ENCODE measurements at places on chromosomes 4 and X.

GRCh38 chr4:108030332-108030731, 40.6 kb downstream of the HADH start:
- no peak for DNase-seq

GRCh38 chr4:3640587-3640962, 108.4 kb upstream of the LRPAP1 start:
- DNase-seq: no peak

DNA sequence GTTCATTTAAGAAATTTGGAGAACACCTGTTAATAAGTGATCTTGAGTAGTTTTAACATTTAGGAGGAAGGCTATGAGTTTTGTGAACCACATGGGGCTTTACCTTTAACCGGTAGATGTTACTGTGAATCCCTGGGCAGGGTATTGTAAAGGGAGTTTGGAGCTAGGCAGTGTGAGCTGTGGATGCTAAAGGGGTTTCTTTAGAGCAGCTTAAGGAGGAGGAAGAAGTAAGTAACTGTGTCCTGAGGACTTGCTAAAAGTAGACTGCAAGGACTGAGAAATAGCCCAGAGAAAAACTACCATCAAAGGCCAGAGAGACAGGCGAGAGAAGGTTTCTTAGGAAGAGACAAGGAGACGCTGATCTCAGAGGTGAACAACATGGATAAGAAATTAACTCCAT, 5.6 kb downstream of the RHOH start:
- DNase-seq: no peak

GRCh38 chr4:81698538-81699296, 227.0 kb upstream of the RASGEF1B start:
- no peak for DNase-seq

- DNase-seq: no peak
Observed at GRCh38 chrX:52346174-52347165, 22.4 kb upstream of the XAGE2 start.

- DNase-seq: no peak
Observed at GRCh38 chr4:78179196-78179595, 122.1 kb downstream of the FRAS1 start.

DNA sequence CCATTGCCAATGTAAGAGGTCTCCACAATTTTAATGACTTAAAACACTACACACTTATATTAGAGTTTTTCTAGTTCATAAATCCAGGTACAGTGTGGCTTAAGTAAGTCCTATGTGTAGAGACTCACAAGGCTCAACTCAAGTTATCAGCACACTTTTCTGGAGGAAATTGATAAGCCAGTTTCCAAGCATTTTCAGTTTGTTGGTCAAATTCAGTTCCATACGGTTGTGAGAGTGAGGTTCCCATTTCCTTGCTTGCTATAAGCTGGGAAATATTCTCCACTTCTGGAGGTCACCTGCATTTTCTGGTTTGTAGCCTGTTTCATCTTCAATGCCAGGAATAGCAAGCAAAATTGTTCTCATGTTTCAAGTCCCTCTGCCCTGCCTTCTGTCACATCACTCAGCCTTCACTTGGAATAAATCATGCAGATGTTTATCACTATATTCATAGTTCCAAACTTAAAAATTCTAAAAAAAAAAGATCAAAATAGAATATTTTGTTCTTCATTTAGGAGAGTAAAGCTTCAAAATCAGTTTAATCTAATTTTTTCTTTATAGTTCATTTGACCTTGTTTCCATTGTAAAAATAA, 1137.5 kb upstream of the INTU start:
- no peak for DNase-seq

DNA sequence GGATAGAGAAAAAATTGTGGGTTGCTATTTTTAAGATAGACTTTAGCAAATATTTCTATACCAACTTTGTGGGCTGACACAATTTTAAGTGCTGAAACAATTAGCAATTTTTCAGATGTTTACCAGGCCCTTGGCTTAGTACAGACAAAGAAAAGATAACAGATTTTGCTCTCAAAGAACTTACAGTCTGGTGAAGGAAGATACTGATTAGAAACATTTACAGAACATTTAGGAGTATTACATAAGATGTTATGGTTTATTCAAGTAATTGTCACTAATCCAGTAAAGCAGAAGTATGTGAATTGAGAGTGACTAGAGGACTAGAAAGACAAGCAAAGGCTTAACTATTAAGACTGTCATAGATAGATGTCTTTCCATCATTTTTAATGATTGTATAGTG, 35.3 kb upstream of the NDUFC1 start:
- no peak for DNase-seq

GRCh38 chrX:45622538-45622937, 421.9 kb upstream of the DIPK2B start:
- DNase-seq: no peak

DNA sequence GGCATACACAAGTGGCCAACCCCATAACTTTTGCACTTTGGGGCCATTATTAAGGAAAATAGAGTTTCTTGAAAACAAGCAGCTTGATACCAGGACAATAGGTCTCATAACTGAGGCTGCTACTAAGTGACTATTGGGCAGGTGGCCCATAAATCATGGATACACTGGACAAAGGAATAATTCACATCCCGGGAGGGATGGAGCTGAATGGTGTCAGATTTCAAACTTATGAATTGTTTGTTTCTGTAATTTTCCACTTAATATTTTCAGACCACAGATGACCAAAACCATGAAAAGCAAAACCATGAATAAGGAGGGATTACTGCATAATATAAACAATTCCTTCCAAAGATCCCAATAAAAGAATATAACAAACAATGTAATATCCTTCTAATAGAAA, 114.4 kb downstream of the WDFY3 start:
- no peak for DNase-seq

- DNase-seq: no peak
Observed at GRCh38 chr4:95215043-95215442, 333.7 kb downstream of the UNC5C start.

DNA sequence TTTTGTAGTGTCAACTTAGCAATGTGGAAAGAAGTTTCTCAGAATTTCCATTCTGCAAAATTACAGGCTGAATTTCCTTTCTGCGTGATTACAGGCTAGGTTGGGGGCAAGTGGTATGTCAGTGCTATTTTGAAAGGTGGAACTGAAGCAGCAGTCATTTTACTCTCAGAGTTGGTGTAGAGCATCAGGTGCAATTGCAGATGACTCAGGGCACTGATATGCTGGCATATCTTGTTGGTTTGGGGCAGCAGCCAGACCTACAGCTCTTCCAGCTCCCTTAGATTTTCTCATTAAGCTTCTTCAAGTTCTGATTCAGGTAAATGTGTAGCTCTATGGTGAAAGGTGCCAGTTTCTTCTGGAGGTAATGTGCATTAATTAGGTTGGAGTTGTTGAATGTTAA, 930.7 kb upstream of the PCDH10 start:
- no peak for DNase-seq

DNA sequence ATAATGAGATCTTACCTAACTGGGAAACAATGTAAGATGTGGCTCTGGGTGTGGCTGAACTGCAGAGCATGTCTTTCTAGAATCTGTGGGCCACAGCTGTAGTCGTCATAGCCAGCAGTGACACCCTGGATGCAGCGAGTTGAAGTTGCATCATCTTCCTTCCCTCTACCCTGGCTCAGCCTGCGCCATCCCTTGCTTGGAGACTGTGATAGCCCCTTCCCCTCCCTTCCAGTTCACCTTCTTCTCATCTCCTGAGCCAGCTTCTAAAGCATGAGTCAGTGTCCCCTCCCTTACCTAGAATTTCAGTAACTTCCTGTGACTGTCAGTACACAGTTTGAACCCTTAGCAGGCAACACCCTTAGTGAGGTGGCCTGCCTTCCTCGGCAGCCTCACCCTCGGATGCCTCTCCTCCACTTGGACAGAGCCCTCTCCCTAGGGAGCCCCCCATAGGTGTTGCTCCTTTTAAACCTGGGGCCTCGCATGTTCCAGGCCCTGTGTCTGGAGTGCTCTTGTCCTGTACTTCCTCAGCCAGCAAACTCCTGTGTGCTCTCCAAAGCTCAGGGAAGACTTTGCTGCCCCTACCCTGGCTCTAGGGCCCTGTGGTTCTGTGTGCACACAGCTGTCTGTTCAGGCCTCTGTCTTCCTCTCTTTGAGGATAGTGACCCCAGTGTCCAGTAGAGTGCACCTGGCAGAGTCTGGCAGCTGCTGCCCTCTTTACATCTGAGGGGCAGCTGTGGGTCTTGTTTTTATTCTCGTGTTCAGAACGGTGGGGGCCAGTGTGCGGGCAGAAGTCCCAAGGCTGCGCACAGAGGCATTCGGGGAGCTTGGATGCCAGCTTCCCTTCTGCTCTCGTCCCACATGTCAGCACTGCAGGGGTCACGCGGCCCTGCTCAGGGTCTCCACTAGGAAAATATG, 43.7 kb upstream of the TADA2B start:
- DNase-seq: no peak

DNA sequence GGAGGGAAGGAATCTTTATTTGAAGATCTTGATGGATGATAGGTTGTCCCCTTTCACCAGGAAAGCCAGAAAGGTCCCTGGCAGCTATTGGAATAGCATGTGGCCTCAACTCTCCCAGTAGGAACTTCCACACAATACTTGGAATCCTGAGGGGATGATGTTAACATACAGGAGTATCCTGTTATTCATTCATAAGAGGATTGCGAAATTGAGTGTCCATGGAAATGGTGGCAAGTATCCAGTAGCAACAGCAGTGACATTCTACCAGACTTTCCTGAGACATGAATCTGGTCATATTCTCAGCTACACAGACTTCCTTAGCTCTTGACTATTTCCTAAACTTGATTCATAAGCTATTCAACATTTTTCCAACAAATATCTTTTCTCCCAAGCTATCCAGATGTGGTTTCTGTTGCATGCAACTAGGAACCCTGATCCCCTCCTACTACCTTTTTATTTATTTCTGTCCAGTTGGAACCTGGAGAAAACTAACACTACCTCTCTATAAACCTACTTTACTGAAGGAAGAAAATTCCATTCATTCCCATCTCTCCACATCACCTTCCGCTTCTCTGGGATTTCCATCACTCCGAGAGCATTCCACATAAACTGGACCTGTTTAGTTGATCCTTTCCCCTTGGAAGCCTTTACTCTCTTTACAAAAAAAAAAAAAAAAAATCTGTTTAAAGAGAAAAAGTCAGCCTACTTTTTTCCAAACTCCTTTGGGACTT, 101.8 kb downstream of the ANXA5 start:
- peak; percentile 28 for DNase-seq

GRCh38 chr4:69858690-69859089, 1.3 kb downstream of the SULT1E1 start:
- DNase-seq: no peak

GRCh38 chrX:39946822-39947221, 150.9 kb downstream of the BCOR start:
- no peak for DNase-seq

DNA sequence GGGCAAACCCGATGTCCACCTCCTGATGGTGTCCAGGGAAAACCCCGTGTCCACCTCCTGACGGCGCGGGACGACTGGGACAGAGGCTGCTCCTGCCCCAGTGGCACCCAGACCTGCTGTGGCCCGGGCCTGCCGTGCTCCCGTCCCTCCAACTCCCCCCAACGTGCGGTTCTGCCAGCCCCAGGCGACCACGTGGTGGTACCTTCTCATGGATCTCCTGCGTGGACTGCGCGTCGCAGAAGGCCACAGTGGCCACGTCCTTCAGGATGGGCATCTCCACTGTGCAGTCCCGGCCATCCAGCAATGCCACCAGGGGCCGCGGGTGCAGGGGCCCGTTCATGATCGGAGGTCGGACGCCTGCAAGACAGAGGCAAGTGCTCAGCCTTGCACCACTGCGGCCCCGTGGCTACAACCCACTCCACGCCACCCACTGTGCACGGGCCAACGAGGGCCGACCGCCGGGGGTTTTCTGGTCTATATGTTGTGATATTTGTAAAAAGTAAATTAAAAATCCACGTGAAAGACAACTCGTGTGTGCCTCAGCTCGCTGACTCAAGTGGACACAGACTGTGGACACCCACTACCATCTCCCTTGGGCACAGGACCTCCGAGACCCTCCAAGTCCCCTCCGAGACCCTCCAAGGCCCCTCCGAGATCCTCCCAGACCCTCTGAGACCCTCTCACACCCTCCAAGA, 10.8 kb downstream of the CTBP1 start:
- peak; percentile 16 for DNase-seq

DNA sequence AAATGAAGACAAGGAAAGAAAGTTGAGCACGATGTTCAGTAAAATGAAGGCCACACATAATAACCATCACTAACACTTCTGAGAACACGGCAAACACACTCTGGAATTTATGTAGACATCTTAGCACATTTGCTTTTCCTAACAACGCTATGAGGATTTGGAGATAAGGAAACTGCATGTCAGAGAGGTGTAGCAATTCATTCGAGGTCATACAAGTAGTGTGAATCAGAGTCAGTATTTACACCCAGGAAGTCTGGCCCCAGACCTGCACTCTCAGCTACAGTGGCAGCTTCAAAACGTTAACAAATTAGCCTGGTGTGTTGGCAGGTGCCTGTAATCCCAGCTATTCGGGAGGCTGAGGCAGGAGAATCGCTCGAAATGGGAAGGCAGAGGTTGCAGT, 253.4 kb downstream of the PDGFC start:
- no peak for DNase-seq

- peak; percentile 49 for DNase-seq
Observed at GRCh38 chr4:156298230-156298629, 344.6 kb upstream of the CTSO start.

- DNase-seq: no peak
Observed at GRCh38 chrX:25112156-25112555, 96.4 kb upstream of the ARX start.

GRCh38 chr4:17385403-17385802, 126.5 kb downstream of the QDPR start:
- DNase-seq: peak; percentile 8

GRCh38 chr4:2069161-2069971, 10.2 kb downstream of the NAT8L start:
- DNase-seq: peak; percentile 9

DNA sequence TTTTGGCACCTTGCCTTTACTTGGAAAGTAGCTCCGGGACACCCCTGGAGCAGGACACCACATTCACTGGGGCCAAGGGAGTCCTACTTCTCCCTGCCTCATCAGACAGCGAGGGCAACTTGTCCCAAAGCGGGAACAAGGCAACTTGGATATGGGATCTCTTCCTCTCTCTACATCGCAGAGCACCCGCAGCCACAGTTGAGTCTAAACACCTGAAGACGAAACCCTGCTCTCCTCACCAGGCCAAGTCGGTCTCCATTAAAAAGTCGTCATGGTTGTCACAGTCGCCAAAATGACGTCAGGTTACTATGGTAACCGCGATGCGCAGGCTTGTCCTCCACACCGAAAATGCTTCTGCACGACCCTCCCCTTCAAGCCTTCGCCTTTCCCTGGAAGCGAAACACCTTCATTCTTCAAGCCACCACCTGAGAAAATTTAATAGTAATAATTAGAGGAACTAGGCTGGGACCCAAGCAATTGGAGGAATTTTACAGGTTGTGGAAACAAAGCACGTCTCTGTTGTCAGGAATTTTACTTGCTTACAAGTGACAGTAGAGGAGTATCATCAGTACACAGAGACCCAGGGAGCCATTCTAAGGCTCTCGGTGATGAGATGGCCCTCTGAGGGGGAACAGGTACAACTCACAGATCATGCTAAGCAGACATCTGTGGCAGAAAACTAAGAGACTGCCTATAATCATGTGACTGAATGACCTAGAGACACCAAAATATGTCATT, 30.5 kb upstream of the TCEAL4 start:
- no peak for DNase-seq

GRCh38 chr4:135927651-135928050, 1604.6 kb downstream of the PCDH18 start:
- no peak for DNase-seq

All from heart left ventricle (tissue), 16 donors.